Tongue (tissue), 3 donors: ENCODE measurements at places on chromosomes 6 and 20. TPM values are rescaled to one million over a fixed set of nuclear protein-coding genes. Genes with fewer than 3 reads are reported as not detected.

GRCh38 chr6:11353921-11354389 lies 121.5 kb upstream of the NEDD9 start:
- peak; percentile 33 for DNase-seq

- peak; percentile 91 for DNase-seq
Measured at GRCh38 chr20:59405226-59406200, 105.1 kb downstream of the EDN3 start.

- DNase-seq: no peak
Measured at GRCh38 chr6:113067612-113068275, 720.6 kb downstream of the RFPL4B start.

The BTNL2 gene
- not detected for total RNA-seq

The BLOC1S5 gene
- 22.3 TPM for total RNA-seq

- DNase-seq: no peak
Measured at GRCh38 chr6:157867981-157868380, 44.9 kb downstream of the SNX9 start.

GRCh38 chr6:134317471-134318131 lies at the start of gene SGK1:
SGK1 (minus strand) TSS chr6:134318112; CDS start chr6:134317460, 652 bp downstream.
- peak; percentile 55 for DNase-seq

GRCh38 chr20:19497064-19497463 lies 261.0 kb upstream of the RIN2 start:
- no peak for DNase-seq

GRCh38 chr6:85460921-85461797 lies 11.3 kb downstream of the NT5E start:
- no peak for DNase-seq

GRCh38 chr20:13841206-13841605 lies 56.4 kb downstream of the NDUFAF5 start:
- no peak for DNase-seq

DNA sequence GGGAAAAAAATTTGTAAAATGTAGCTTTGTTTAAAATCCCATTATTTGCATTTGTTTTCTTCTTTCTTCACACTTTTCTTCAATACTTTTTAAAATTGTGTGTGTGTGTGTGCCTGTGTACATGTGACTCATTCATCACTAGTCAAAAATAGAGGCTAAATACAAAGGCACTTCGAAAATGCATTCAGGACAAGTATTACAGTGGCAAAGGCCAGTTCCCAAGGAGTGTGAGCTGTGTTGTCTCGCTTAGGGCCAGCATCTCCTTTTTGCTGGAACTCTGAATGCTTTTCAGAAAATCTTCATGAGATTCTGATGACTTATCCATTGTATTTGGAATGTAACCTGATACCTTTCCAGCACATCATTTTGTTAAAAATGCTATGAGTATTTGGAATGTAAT lies 288.5 kb upstream of the CNR1 start:
- DNase-seq: no peak

GRCh38 chr6:37239950-37240713 lies 17.4 kb upstream of the TBC1D22B start:
- peak; percentile 94 for DNase-seq

- DNase-seq: peak; percentile 16
Measured at GRCh38 chr6:146803601-146804000, 204.8 kb downstream of the ADGB start.

The ZFP57 gene
- not detected for total RNA-seq

The FKBP1C gene
- not detected for total RNA-seq

DNA sequence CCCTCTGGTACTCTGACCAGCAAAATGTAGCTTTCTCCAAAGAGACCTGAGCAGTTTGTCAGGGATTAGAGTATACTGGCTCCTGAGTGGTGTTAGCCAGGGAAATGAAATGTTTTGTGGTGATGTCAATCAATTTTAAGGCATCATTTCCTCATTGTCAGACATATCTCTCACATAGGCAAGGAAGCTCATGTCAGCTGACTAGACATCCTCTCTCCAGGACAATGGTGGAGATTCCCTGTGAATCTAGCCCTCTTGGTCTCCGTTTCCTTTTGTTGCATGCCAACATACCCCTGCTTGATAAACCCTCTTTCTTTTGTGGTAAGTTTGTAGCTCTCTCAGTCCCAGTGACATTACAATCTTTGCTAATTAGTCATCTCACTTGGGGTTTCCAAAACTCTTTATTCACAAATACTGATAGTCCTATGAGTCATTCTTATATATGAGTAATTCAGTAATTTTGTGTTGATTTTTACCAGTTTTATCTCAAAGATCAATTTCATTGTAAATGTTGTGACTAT lies 135.6 kb upstream of the PTPRK start:
- DNase-seq: no peak

GRCh38 chr20:19851861-19852260 lies 93.8 kb downstream of the RIN2 start:
- DNase-seq: peak; percentile 88

- DNase-seq: no peak
Measured at GRCh38 chr6:12538881-12539357, 177.6 kb upstream of the PHACTR1 start.

The NKAIN4 gene
- 10.4 TPM for total RNA-seq

- DNase-seq: no peak
Measured at GRCh38 chr20:12928358-12928754, 80.4 kb upstream of the SPTLC3 start.

DNA sequence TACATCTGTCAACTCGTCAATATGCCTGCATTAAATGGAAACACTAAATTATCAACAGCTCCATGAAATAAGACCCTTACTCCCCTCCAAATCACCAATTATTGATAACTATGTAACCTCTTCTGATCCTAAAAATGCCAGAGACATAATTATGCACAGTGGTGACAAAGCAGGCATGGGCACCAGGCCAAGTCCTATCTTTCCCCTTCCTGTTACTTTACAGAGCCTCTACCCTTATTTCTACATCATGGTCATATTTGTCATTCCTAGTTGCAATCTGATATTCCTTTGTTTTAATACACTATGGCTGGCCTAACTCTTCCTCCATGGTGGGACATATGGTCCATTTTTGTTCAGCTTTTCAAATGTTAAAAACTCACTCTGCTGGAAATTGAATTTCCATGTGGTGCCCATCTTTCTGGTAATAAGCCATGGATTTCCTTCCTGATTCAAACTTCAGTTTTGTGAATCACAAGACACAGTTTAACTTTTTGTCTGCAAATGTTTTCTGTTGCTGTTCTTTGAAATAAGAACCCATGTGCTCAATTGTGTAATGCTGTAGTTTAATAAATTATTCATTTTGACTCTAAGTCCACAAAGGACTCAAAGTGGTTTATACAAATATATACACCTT lies 41.8 kb upstream of the ARFGEF2 start:
- DNase-seq: no peak

The OLIG3 gene
- total RNA-seq: not detected

- peak; percentile 40 for DNase-seq
Measured at GRCh38 chr6:14108571-14109410, 8.8 kb upstream of the CD83 start.

The TCP11 gene
- not detected for total RNA-seq

DNA sequence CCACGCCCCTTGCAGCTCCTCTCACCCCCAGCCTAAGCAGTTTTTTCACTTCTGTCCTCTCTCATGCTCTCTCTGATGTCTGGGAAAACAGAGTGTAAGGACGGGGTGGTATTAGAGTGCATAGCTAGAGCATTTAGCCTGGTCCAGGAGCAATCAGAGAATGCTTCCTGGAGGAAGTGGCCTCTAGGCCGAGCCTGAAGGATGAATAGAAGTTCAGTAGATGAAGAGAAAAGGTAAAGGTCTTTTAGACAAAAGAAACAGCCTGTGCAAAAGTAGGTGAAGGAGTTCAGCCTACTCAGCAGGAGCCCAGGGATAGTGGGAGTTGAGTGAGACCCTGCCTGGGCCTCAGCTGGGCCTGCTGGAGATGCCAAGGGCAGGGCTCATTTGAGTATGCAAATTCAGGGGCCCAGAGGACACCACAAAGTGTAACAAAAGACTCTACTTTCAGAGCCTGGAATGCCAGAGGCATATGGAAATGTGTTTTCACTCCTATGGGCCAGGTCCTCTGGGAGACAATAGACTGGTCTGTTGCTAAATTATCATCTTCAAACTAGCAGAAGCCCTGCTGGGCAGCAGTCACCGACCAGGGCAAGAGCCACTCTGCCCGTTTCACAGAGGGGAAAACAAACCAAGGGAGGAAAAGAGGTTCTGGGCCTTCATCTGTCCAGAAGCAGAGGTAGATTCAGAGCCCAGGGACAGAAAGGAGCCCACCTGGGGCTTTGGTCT lies 19.7 kb upstream of the TM9SF4 start:
- DNase-seq: no peak

GRCh38 chr6:12283904-12284303 lies 6.3 kb upstream of the EDN1 start:
- DNase-seq: no peak
